ENCODE measurements at places on chromosomes 12 and 14.

DNA sequence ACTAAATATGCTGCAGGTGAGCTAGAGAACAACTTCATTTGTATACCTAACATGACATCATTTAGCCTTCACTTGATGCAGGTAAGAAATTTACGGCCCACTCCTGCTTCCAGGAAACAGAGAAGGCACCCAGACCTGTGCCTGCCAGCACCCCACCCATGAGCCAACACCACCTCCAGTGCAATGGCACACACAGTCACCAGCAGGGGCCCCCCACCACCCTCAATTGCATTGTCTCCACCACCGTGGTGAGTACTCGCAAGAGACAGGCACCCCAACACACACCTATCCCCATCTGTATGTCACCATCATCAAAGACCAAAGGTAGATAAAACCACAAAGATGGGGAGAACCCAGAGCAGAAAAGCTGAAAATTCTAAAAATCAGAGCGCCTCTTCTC is 107.6 kb downstream of the KLHL28 start:
- DNase-seq = no peak

- DNase-seq = no peak
These were observed 513.2 kb upstream of the MIS18BP1 start for GRCh38 chr14:45766247-45766646.

DNA sequence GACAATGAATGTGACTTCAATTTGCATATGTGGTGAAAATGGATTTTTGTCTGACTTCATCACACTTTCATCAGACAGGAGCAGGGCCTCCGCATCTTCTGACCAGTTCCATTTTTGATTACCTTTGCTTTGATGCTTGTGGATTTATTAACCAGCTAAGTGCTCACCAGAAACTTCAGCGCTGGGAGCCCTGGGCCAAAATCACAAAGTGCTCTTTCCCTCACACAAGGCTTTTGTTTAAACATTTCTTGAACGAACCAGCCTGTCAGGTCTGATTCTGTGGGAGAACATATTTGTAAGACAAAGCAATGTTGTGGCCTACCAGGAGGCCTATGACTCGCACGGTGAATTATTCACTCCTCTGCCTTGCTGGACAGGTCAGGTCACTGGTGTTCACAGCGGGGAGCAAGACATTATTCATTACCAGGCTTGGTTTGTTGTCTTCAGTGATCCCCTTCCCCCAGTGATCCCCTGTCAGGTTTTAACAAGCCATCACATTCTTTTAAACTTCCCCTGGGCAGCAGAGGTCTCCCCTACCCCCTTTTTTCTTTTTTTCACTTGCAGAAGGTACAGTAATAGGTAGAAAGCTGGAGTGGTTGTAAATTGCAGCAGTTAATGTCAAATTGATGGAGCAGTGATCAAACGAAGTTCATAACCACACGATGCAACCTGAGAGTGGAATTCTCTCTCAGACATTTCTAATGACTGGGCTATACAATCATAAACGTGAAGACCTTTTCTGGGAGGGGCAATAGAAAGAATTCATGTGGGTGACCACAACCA is 167.5 kb upstream of the PRICKLE1 start:
- peak; percentile 39 for DNase-seq

DNA sequence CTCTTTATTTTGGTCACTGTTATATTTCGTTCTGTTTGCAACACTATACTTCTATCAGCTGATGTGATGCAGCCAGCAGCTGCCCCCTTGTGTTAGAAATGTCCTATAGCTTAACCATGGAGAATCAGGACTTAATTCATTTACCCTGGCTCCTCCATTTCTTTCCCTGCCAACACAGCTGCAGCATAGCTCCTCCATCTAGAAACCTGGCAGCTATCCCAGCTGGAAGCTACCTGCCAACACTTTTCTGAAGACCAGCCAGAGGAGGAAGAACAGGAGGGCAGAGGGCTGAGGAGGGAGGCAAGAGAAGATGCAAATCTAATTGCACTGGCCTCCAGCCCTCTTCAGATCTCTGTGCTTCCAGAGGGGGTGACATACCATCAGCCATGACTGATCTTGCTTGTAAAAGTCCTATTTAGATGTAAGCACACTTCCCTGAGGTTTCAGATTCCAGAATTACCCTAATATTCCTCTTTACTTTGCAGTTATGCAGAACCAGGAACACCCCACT is 156.8 kb upstream of the TMEM260 start:
- peak; percentile 11 for DNase-seq

DNA sequence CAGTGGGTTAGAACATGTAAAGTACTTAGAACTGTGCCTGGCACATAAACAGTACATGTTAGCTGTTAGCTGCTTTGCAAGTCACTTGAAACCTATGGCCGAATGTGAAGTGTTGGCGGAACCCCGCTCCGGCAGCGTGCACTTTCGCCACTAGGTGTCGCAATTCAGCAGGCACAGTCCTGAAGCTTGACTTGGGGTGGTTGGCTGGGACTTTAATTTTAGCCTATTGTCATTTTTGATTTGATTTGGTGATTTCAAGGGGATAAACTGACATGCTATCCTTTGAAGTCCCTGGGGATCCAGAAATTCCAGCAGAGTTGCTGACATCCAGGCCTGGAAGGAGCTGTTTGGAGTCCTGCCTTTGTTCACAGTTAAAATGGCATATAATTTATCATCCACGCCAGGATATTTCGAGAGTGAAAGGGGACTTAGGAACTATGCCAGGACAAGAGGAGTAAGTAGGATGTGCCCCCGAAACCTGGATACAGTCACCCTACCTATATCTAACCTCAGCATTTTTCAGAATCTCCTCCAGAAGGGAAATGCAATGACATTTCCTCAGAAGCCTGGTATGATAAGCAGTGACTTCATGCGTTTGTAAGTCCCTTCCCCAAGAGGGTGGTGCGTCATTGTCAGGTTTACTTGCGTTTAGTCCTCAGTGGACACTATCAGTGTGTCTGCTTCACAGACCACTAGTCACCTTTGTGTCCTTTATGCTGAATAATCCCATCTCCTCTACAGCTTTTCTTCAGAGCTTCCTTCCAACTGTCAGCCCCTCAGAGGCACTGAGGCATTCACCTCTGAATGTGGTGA is 3.5 kb upstream of the TSPAN9 start:
- peak; percentile 90 for DNase-seq

- no peak for DNase-seq
These were observed 128.0 kb upstream of the RASSF8 start for GRCh38 chr12:25830456-25830855.

DNA sequence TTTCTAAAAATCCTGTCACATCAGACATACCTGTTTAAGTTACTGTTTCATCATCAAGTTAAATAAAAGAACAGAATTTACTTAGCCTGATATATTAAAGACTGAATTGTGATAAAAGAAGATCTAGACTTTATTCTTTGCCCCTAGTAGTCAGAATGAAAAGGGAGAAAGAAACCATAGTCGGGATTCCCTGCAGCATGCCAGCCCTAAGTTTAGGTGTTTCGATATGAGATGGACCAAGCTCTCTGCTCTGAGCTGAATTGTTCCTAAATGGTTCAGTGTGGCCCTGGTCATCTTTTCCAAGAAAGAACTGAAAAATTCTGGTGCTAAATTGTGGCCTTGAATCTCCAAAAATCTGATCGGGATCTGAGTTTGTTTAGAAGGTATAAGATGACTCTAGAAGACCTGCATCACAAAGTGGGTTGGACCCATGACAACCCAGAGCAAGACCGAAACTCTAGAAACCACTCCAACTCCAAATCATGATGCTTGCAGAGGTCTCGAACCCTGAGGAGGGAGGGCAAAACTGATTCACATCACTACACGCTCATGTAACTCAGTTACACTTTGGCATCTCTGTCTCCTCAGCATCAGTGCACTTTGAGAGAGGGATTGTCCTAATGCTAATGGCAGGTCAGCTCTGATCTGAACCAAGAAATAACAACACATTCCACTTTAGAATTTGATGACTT is 15.7 kb downstream of the PTGER2 start:
- DNase-seq = no peak

GRCh38 chr12:131011165-131012079 is 57.7 kb downstream of the ADGRD1 start:
- no peak for DNase-seq

DNA sequence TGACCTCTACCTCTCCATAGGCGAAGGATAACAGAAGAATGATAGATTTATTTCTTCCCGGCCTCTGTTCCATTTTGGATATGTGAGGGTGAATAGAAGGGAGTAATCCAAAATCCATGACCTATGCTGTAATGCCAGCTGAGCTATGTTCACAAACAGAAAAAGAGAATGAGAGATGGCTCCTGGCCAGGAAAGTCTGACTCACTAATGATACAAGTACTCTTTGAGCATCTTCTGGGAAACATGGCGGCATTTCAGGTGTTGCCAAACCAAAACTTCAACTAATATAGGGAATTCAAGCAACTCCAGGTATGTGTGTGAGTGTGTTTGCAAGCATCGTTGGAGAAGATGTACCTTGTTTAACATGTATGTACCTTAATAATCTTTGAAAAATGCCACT is 55.1 kb downstream of the MED13L start:
- DNase-seq = no peak

DNA sequence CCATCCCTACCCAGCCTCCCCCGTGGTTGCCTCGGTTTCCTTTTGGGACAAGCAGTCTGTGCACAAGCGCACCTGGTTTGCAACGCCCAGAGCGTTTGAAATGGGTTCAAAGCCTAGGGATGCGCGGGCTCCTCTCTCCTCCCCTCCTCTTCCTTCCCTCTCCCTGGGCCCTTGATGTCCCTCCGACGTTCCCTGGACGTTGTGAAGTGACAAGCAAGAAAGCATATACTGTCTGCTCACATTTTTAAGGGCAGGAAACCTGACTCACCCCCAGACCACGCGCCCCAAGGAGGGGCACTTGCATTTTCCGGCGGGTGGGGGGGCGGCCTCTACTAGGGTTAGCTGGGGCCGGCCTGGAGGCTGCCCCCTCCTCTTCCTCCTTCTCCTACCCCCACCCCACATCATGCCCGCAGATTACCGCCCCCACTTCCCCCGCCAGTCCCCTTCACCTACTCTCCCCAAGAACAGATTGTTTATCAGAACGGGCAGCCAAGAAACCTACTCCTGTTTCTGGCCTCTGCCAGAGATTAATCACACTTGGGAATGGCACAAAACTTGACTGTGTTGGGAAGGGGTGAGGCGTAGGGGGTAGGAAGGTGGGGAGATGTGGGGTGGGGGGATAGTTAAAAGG is 9.5 kb upstream of the IRF2BPL start:
- no peak for DNase-seq

DNA sequence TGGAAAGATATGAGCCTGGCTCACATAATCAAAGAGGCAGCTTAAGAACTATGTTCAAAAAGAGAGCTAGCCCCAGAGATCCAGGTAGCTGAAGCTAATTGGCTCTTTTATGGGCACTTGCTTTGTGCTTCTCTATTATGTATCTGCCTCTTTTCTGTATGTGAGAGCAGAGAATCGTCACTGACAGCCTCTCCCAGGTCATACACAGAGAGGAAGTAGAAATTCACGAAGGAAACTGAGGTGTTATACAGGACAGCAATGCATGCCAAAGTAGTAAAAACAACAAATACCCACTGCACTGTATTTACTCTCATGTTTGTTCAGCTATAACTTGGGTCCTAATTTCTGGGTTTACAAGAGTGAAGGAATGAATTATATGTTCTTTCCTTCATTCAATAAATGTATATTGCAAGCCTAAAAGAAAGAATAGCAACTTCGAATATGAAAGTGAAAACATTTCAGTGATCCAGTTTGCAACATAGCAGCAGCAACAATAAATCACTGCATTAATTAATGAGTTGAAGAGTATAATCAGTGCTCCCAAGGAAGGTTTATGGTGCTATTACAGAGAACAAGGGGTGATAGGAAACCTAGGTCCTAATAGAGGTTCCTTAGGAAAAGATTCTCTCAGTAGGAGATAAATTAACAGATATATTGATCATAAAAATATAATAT is 47.1 kb upstream of the ATXN7L3B start:
- DNase-seq = no peak

DNA sequence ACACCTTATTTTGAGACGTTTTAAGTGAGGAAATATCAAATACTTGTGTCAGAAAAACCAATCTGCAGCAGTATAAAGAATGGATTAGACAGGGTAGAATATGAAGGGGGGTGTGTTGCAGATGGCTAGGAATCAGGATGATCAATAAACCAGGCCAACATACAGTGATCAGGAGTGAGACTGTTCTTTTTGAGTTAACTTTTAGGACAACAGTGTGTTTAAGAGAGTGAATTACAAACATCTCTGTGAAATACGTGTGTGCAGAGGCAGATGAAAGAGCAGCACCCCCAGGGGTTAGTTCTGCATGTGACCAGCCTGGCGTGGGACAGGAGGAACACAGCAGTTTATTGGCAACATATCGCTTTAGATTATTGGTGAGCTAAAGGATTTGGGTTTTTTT is 10.6 kb upstream of the NRDE2 start:
- no peak for DNase-seq

GRCh38 chr14:92973261-92973797 is 50.4 kb downstream of the CHGA start:
- DNase-seq = peak; percentile 67

DNA sequence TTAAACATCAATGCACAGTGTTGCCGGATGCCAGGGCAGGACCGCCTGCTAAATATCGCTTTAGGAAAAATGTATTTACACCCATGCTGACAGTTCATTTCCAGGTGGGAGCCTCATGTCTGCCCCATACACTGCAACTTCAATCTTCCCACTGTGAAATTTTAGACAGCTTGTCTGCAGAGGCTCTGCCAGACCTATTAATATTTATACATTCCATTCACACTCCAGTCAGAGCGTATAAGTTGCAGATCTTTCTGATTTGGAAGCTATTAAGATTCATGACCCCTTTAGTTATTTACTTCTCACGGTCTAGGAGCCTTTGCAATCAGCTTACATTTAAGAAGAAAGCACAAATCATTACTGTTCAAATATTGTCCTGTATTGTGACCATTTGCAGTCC is 357.4 kb downstream of the ATP23 start:
- DNase-seq = no peak

DNA sequence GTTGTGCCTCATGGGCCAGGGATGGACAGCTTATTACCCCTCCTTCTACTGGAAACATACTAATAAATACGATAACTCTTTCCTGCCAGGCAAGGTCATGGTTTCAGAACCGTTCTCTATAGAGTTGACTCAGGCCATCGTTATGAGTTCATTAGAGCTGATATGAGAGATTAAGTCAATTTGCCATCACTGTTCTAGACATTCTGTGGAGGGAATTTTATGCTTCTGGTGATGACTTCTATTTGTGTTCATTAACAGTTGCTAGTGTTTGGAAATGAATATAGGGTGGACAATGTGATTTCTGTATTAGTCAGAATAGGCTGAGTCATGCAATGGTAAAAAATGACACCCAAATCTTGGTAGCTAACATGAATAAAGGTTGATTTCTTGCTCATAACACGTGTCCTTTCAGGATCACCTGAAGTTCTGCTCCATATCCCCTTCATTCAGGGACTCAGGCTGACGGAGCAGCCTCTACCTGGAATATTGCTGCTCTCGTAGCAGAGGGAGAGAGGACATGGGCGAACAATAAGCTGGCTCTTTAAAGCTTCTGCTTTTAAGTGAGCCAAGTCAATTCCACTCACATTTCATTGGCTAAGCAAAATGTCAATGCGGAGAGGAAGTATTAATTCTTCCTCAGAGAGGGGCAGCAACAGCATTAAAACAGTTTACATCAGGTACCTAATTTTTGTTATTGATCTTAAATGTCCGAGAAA is 18.5 kb upstream of the TBPL2 start:
- no peak for DNase-seq

GRCh38 chr12:12804011-12804410 is 9.1 kb upstream of the DDX47 start:
- no peak for DNase-seq
